Stimulated activated CD4-positive, alpha-beta T cell treated with anti-CD3 and anti-CD28 coated beads, Interleukin-4, amount 100 ng/mL, for 48 hours (primary cell): ENCODE measurements at places on chromosomes 12 and 14.

GRCh38 chr14:91127401-91127801 is 13.5 kb downstream of the DGLUCY start:
- no peak for DNase-seq

DNA sequence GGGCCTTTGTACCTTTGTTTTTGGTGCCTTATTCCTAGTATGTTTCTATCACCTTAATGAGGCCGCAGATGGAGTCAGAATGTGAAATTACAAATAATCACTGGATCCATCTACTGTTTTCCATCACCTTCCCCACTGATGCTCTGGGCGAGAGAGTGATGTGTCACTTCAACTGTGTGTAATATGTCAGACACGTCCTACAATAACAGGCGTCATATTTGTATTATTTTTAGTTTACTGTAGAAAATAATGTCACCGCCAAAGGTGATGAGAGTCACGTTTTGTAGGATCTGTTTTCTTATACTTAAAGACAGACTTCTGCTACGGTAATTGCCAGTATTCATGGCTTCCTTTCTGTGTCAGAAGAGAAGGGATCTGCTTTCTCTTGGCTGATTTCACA is 22.4 kb upstream of the P2RX4 start:
- no peak for DNase-seq

- DNase-seq, result no peak
Measured at GRCh38 chr14:31440280-31440679, 17.0 kb downstream of the DTD2 start.

- no peak for DNase-seq
Measured at GRCh38 chr12:124809878-124810277, 53.8 kb downstream of the SCARB1 start.

- no peak for DNase-seq
Measured at GRCh38 chr12:11771356-11771755, 121.9 kb downstream of the ETV6 start.

GRCh38 chr14:81286574-81287370 is 66.0 kb upstream of the GTF2A1 start:
- no peak for DNase-seq
